ENCODE measurements at places on chromosomes 5 and 9. TPM values are rescaled to one million over a fixed set of nuclear protein-coding genes. Genes with fewer than 3 reads are reported as not detected.

- DNase-seq: no peak
Observed at GRCh38 chr5:79890930-79891249, 100.2 kb downstream of the MTX3 start.

GRCh38 chr5:6088706-6089105 is 289.6 kb downstream of the MED10 start:
- DNase-seq: no peak

The UGT3A1 gene
- not detected for total RNA-seq

The ENTREP1 gene
- total RNA-seq: 16.2 TPM

The ZNG1A gene
- 34.3 TPM for total RNA-seq

The RAI14 gene
- 66.3 TPM for total RNA-seq

DNA sequence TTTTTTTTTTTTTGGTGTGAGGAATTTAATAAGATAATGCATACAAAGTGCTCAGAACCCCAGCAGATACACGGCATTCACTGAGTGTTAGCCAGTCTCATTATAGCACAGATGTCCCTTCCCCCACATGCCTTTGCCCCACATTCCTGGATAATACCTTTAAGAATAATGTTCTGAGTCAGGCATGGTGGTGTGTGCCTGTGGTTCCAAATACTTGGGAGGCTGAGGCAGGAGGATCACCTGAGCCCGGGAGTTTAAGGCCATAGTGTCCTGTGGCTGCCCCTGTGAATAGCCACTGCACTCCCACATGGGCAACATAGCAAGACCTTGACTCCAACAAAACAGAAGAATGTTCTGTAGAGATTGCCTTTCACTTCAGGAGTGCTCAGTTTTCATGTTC is 24.2 kb upstream of the ANKRD18A start:
- peak; percentile 53 for DNase-seq

GRCh38 chr9:136787690-136788400 is 3.3 kb upstream of the TMEM141 start:
- no peak for DNase-seq

DNA sequence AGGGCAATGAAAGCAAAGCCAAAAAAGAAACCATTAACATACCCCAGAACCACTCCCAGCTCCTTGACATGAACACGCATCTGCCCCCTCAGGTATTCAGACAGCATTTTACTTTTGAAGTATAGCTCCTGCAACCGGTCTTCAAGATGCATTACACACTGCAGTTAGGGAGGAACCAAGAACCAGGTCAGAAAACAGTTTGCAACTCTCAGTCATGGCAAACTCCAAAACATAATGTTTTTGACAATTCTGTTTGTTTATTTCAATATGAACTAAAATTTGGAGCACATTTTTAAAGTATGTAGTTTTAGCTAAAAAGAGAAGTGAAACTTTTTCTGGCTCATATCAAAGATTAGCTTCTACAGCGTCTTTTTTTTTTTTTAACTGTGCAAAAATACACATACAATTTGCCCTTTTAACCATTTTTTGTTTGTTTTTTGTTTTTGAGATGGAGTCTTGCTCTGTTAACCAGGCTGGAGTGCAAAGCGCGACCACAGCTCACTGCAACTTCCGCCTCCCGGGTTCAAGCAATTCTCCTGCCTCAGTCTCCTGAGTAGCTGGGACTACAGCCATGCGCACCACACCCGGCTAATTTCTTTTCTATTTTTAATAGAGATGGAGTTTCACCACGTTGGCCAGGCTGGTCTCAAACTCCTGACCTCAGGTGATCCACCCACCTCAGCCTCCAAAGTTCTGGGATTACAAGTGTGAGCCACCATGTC is 12.2 kb upstream of the RAPGEF6 start:
- no peak for DNase-seq

The NPR3 gene
- 0.99 TPM for total RNA-seq

GRCh38 chr5:180471866-180472265 is 22.3 kb upstream of the CNOT6 start:
- no peak for DNase-seq

DNA sequence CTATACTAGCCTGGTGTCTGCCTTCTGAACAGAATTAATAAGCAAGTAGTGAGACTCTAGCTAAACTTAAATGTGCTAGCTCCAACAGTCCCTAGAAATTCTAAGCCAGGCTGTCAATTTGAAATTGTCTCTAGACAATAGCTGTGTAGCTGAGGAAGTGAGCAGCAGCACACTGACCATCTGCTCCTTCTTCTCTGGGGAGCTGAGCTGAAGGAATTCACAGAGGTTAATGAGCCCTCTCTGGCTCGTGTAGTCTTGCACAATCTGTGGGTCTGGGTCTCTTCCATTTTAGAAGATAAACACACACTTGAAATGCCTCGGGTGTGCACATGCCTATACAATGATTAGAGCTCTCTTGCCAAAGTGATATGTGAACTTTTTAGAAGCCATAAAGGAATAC is 63.5 kb upstream of the BARX1 start:
- peak; percentile 60 for DNase-seq

DNA sequence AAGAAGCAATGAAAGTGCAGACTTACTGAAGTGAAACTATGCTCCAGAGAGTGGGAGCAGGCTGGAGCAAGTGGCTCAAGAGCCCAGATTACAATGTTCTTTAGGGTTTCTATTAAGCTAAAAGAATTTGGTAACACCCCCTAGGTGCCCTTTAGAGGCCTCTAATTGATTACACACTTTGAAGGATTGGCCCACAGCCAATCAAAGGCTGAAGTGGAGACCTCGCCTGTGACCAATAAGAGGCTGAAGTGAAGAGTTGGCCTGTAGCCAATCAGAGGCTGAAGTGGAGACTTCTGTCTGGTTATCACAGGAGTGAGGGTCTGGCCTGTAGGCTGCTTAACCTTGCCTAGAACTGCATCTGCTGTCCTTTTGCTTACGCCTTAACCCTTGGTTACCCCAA is 46.7 kb upstream of the SPATA31C2 start:
- DNase-seq: peak; percentile 53

DNA sequence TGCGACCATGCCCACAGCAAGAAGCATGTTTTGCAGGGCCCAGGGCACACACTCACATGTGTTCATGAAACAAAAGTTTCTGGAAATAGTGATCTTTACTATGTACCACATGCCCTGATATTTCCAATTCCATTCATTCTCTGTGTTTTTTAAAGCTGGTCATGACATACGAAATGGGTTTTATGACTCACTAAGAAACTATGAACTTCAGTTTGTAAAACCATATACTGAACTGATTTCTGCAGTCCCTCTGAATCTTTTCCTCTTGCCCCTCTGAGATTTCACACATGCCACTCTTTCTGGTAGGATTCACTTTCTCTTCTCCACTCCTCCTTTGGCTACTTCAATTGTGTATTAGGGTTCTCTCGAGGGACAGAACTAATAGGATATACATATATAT is 416.1 kb upstream of the TRPC7 start:
- DNase-seq: no peak
